ENCODE measurements at places on chromosomes 1 and 21.

DNA sequence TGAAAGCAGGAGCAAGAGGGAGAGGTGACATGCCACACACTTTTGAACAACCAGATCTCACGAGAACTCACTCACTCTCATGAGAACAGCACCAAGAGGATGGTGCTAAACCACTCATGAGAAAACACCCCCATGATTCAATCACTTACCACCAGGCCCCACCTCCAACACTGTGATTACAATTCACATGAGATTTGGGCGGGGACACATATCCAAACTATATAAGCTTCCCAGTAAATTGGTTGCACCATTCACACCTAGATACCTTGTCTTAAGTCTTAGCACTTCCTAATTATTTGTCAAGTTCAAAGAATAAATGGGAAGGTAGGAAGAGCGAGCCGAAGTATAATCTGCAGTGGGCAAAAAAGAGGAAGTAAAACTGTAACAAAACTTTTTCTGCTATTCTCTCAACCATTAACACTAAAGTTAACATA lies 34.3 kb downstream of the AMY1C start:
- DNase-seq, result no peak

DNA sequence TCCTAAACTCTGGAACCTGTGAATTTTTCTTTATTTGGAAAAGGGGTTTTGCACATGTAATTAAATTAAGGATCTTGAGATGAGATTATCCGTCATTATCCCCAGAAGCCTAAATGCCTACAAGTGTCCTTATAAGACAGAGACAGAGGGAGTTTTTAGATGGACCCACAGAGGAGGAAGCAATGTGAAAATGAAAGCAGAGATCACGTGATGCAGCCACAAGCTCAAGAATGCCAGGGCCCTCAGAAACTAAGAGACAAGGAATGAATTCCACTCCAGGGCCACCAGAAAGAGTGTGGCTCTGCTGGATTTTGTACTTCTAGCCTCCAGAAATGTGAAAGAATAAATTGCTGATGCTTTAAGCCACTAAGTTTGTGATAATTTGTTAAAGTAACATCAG lies 183.6 kb upstream of the UBE2U start:
- no peak for DNase-seq

- no peak for DNase-seq
Observed at GRCh38 chr1:68119445-68119844, 69.0 kb upstream of the DIRAS3 start.

DNA sequence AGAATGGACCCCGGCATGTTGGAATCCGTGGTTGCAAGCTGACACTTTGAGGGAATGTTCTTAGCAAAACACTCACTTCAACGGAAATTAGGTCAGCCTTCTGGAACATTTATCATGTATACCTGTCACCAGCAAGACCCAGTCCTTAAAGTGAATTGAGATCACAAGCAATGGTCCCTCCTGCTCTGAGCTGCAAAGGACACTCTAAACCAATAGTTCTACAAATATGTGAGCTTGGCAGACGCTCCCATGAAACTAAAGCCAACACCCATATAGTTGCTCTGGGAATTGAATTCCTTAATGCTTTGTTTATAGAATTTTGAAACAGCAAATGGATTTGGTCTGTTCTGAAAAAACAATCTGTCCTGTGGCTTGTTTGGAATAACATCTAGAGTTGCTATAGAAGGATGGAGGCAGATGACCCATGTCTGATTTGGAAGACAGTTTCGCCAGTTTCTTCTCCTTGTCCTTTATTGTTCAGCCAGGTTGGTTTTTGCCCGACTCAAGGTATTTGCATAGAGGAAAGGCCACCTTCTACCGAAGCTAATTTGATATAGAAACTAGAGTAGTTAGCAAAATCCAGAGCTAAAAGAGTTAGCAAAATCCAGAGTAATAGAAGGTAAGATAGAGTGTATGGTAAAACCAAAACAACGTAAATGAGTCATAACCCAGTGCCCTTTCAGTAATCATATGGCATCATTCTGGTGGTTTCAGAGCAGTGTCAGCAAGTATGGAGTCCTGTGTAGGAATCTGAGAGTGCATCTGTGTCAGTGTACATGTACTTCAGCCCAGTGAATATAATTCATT lies 236.2 kb downstream of the NFIA start:
- DNase-seq, result no peak

DNA sequence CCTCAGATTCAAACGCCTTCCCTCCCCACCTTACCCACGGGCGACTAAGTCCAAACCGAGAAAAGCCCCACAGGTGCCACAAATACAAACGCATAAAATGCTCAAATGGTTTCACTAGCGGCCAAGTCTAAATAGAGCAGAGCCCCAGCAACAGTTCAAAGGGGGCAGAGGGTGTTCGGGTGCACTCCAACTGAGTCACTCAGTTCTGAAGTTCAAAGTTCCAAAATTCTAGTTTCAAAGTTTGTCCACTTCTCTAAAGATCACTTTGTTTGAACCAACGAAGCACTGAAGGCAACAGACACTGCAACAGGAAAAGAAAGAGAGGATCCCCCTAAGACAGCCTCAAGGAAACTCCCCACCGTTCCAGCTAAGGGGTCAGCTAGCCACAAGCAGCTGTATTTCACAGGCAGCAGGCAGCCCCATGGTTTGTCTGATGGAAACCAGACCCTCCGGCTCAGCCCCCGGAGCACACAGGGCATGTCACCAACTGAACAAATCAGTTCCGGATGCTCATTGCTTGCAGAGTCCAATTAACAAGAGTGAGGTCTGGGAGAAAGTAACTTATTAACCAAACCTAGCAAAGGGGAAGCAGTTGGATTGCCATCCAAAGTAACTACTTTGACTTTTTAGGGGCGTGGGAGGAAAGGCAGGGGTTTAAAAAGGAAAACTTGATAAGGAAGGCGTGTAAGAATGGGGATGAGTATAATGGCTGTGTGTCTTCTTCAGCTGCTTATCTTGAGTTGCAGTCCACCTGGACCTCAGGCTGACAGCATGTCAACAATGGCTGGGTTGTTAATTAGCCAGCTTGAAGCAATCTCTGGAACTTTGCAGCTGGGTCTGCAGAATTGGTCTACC lies 1423.9 kb upstream of the PRMT6 start:
- DNase-seq, result no peak

- DNase-seq, result no peak
Observed at GRCh38 chr1:115924770-115925169, 51.5 kb upstream of the SLC22A15 start.

DNA sequence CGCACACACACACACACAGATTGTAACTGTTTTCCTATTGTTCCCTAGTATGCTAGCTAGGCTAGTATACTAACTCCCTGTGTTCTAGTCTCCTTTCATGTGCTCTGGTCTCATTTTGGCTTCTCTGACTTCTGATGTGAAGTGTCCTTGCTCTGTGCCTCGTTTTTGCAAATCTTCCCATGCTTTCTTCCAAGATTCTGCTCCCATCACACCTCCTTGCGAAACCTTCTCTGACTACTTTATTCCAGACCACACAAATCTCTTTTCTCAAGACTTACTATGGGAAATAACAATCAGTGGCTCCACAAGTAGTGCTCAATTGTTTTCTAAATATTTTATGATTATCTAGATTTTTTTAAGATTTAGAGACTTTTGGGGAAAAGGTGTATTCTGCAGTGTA lies 10.3 kb downstream of the PRRX1 start:
- no peak for DNase-seq

GRCh38 chr1:110370827-110371226 lies 20.0 kb downstream of the SLC16A4 start:
- DNase-seq, result no peak
